ENCODE measurements at places on chromosomes 2 and 18.

GRCh38 chr2:236604575-236605344 lies 35.1 kb downstream of the ACKR3 start:
- no peak for DNase-seq

DNA sequence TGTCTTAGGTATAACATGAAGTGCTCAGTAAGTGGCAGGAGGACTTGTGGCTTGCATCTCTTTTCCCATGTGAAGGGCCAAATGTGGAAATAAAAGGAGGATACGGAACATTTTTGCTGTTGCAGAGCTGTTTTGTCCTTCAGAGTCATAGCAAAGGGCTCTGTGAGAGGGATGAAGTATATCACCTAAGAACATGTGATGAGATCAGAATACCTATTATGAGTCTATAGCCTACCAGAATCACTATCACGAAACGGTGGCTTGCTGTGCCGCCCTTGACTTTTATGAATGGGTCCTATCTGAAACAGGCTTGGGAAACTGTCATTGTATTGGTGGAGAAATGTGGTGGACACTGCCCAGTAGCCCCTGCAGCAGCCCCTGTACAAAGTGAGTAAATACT lies 67.0 kb upstream of the ITGB6 start:
- no peak for DNase-seq

GRCh38 chr2:207528980-207529329 lies 807 bp upstream of the CREB1 start:
- no peak for DNase-seq

DNA sequence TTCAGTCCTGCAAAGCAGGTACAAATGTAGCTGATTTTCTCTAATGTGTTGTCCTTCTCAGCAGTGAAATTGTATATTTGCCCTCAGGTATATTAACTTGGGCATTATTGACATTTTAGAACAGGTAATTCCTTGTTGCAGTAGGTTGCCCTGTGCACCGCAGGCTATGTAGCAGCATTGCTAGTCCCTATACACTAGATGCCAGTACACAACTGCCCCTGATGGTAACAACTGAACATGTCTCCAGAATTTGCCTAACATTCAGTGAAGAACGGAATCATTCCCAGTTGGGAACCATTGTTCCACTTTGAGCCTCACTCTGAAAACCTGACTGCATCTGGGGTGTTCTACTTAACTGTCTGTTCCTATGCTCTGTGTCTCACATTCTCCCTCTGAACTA lies 23.1 kb upstream of the TFPI start:
- DNase-seq = no peak

DNA sequence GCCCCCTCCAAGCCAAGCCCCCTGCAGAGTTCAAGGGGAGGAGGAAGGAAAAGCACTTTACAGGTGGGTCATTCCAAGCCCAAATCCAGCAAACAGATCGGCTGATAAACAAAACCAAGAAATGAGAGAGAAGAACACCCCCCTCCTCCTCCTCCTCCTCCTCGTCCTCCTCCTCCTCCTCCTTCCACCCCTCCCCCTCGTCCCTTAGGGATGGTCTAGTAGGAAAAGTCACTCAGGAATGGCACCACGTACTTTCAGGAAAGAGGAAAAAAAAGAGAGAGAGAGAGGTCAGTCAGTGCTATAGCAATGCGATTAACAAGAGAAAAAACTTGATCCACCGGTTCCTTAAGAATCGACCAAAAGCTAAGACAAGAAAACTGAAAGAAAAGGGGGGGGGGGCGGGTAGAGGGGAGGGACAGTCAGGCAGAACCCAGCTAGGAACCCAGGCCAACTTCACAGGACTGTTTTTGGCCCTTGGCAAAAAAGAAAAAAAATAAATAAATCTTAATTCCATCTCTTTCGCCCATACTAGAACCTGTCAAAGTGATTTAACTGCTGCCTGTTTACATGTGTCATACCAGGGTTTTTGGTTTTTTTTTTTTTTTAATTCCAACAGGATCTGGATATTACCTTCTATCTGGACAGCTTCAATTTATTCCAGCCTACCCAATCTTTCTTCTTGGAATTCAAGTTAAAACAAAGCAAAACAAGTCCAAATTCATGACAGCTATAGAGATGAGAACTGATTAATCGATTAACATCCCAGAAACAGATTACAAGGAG lies 906 bp downstream of the IKZF2 start:
- no peak for DNase-seq

DNA sequence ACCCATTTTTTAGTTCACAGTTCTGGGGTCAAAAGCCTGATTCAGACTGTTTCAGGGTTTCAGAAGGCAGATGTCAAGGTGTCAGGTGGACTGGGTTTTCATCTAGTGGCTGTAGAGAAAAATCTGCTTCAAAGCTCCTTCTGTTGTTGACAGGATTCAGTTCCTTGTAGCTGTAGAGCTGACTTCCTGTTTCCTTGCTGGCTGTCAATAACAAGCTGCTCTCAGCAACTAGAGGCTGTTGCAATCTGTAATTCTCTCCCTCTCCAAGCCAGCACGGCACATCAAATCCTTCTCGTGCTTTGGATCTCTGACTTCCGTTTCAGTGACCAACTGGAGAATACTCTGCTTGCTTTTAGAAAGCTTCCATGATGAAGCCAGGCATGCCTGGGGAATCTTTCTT lies 179.4 kb downstream of the DOK6 start:
- no peak for DNase-seq

DNA sequence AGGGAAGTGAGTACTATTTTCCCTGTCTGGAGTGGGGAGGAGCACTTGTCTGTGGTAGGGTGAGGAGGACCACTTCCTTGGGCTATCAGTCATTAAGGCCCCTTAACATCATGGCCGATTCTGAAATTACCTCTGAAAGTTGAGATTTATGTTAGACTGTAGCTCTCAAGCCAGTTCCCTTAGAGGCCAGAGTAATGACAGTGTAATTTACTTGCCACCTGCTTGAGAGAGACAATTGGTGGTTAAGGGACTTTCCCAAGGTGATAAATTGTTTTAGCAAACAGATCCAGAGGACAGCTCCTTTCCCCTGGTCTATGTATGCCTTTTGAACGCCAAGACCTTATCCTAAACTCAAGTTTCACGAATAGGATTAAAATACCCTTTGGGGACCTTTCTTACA lies 56.1 kb downstream of the NEDD4L start:
- no peak for DNase-seq

DNA sequence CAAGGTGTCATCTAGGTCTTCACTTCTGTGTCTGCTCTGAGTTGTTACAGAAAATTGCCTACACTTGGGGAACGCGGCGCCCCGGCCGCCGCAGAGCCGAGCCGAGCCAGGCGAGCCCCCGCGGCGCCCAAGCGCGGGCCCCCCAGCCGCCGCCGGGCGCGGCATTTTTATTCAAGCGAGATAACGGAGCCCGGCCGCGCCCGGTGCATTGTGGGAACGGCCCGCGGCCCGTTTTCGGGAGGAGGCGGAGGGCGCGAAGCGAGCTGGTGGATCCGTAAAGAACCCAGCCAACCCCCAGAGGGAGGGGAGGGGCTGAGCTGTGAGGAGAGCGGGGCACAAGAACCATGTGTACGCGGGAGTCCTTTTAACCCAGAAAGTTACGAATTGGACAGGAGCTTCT lies 191.8 kb downstream of the FTCDNL1 start:
- peak; percentile 13 for DNase-seq

GRCh38 chr2:147659051-147659450 lies 185.8 kb upstream of the ACVR2A start:
- no peak for DNase-seq

DNA sequence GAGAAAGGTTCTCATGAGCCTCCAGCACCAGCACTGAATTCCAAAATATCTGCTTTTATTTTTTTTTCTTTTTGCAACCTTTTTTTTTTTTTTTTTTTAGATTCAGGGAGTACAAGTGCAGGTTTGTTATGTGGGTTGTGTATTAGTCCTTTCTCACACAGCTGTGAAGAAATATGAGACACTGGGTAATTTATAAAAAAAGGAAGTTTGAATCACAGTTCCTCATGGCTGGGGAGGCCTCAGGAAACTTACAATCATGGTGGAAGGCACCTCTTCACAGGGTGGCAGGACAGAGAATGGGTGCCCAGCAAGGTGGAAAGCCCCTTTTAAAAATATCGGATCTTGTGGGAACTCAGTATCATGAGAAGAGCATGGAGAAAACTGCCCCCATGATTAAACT lies 7.9 kb upstream of the TMX3 start:
- no peak for DNase-seq

- DNase-seq = no peak
Observed at GRCh38 chr2:241274127-241274526, 41.3 kb downstream of the HDLBP start.

- no peak for DNase-seq
Observed at GRCh38 chr2:163734401-163734800, 1.4 kb downstream of the FIGN start.

- no peak for DNase-seq
Observed at GRCh38 chr2:66495788-66496640, 61.1 kb downstream of the MEIS1 start.

DNA sequence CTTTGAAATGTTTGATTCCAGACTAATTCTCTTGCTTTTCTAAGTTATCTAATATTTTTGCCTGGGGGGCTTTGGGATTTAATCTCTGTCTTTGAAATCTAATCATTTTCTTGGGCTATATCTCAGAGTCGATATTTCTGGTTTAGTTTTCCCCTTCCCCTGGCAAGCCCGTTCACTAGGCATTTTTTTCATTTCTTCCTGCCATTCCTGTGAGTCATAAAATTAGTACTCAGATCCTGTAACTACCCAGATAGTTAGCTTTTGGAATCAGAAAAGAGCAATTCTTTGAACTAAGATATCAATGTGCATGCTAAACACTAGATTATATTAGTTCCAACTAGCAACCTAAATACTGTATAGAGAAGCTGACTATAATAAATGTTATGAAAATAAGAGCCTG lies 29.4 kb upstream of the RNF149 start:
- no peak for DNase-seq

GRCh38 chr2:70728128-70728527 lies 39.9 kb downstream of the ADD2 start:
- DNase-seq = no peak

All from NCI-H2171 (cell line).